T follicular helper cell (primary cell): ENCODE measurements at places on chromosomes 2 and 18.

DNA sequence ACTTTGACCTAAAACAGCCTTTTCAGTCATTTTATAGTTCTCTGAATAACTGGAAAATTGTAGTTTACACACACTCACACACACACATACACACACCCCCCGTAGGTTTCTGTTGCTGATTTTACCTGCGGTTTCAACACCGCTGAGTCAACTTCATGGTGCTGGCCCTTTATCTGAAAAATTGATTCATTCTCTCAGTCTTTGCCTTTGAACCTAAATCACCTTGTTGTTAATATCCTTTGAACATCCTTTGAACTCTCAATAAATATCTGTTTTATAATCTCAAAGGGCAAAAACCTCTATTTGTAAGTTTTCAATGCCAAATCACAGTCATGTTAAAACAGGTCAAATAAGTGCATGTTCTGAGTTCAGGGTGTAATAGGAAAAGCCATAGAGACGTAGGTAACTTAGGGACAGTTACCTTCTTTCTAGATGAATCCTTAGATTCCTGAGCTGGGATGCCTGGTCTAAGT lies 109.0 kb upstream of the BZW1 start:
- DNase-seq = peak; percentile 12

- no peak for DNase-seq
Measured at GRCh38 chr2:211451642-211452041, 895.2 kb downstream of the CPS1 start.

DNA sequence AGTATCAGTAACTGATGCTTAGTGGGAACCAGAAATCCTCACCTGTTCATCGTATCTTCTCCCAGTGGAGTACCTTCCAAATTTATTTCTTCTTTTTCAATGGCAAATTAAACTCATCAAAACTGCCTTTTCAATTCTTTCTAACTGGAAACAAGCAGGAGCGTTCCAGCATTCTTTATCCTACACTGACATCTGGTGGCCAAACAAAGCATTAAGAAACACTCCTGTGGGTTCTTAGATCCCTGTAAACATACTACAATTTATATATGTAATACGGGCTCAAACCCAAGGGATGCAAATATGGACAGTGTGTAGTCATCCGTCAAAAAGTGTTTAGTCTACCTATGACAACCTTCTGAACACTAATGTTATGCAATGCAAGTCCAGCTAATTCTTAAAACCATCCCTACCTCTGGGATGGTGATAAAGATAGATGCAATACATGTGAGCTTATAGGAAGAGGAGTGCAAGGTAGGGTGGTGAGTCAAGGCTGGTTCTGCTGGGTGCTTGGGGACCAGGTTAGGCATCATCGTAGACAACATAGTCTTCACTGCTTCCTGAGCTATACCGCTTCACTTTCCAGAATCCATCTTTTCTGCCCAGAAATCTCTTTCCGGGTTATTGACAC lies 375.0 kb downstream of the CTNNA2 start:
- DNase-seq = no peak

- no peak for DNase-seq
Measured at GRCh38 chr2:24482251-24482971, 8.6 kb upstream of the NCOA1 start.

- no peak for DNase-seq
Measured at GRCh38 chr2:66538291-66538690, 103.4 kb downstream of the MEIS1 start.

DNA sequence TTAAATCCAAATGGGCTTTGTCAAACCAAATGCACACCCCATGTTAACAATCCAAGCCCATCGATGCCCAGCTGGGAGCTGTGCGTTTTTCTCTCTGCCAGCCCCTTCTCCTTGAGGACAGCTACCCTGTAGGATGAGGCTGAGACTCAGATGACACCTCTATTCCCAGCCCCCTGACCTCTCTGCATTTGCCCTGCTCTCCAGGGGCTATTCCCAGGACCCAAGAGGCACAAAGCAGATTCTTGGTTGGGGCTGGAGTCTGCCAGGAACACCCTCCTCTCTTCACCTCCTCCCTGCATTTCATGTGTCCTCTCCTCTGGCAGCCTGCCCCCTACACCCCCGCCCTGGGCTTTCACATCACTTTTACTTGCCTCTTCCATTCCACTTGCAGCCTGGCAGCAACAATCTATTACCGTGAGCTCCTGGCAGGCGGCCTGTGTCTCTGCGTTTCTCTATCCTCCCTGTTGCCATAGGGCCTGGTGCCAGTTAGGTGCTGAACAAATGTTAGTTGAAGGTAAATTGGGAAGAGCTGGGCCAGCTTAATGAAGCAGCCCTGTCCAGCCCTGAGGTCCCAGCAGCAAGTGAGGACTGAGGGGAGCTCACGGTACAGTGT lies 51.8 kb downstream of the ADD2 start:
- DNase-seq = no peak

GRCh38 chr2:28577791-28578680 lies 82.2 kb downstream of the PLB1 start:
- DNase-seq = no peak
